Mucosa of gallbladder (tissue), 1 donor: ENCODE measurements at places on chromosomes 3 and 15. TPM values are rescaled to one million over a fixed set of nuclear protein-coding genes. Genes with fewer than 3 reads are reported as not detected.

DNA sequence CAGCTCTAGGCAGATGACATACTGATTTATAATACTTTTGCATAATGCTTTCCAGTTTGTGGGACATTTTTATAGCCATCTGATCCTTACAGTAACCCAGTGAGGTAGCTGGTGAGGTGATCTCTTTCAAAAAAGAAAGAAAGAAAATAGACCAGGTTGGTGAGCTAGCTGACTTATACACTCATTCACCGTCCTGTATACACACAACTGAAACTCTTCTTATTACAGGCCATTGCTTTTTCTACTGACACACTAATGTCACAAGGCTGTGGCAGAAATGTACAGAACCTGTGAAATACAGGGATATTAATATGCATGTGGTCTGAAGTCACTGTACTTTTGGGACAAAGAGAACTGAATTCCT is 150.2 kb upstream of the BHLHE40 start:
- no peak for DNase-seq

DNA sequence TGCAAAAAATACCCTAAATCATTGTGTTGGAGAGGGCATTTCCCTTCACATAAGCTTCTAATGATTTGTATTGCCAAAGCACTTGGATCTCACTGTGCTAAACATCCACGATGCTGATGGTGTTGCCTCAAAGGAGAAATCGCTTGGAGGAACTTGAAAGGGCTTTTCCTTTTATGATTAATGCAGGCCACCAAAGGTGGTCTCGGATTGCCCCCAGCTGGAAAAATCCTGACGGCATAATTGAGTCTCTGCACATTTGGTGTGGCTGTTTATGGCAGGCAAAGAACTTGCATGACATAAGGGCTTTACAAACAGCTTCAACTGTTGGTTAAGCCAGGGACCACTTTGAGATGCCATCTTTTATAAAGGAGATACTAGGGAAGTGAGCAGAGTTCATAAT is 664.0 kb upstream of the ADAMTS9 start:
- DNase-seq = no peak

DNA sequence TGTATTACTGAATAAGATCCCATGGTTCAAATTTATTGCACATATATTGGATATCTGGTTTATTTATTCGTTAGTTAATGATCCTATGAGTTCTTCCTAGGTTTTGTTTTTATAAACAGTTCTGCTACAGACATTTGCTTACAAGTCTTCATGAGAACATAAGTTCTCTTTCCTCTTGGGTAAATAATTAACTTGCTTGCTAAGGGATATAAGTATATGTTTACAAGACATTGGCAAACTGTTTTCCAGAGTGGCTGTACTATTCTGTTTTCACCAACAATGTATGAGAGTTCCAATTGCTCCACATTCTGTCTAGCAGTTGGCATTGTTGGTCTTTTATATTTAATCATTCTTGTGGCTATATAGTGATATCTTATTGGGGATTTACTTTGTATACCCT is 341.8 kb upstream of the GBE1 start:
- DNase-seq = no peak

GRCh38 chr15:29089731-29090616 is 179.6 kb downstream of the NSMCE3 start:
- no peak for DNase-seq

DNA sequence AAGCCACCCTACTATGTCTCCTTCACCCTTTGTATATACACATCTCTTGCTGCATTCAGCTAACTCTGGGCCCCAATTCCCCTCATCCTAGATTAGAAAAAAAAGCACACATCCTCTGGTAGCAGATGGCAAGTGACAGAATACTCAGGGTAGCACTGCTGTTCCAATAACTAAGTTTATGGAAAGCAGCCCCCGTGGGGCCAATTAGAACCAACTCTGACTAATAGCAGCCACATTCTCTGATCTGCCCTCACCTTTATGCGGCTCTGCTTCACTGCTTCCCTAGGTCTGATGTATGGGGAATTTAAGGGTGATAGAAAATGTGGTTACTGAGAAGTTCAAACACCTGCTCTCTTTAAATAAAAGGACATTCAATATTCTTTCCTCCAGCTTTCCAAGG is 74.9 kb upstream of the SETMAR start:
- no peak for DNase-seq

GRCh38 chr3:12187448-12188327 is 29.0 kb upstream of the TIMP4 start:
- DNase-seq = no peak

SLC38A3 gene
- total RNA-seq = 2.2 TPM

CLSTN2 gene
- total RNA-seq = 7.1 TPM

HMG20A gene
- 36.6 TPM for total RNA-seq

SENP7 gene
- 16.5 TPM for total RNA-seq
